ENCODE measurements at places on chromosomes 1 and 21.

DNA sequence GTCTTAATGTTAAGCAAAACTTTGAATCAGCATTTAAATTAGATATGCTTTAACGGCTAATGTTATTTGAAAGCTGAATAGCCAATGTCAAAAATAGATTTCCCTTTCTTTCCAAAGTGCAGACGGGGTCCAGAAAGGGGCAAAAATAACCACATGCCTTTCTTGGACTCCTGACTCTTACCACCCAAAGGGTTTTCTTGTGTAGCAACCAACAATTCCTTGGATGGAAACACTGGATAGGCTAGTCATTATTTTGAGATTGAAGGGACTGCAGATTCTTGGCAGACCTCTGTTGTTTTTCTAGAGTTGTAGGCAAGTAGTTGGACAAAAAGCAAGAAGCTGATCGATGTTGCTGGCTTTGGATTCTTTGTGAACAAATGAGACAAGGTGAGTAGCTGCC lies 107.0 kb downstream of the MRPS6 start:
- no peak for DNase-seq

- no peak for DNase-seq
Measured at GRCh38 chr1:184388971-184389370, 2.1 kb downstream of the C1orf21 start.

GRCh38 chr1:24972221-24972914 lies 42.3 kb upstream of the RUNX3 start:
- no peak for DNase-seq

DNA sequence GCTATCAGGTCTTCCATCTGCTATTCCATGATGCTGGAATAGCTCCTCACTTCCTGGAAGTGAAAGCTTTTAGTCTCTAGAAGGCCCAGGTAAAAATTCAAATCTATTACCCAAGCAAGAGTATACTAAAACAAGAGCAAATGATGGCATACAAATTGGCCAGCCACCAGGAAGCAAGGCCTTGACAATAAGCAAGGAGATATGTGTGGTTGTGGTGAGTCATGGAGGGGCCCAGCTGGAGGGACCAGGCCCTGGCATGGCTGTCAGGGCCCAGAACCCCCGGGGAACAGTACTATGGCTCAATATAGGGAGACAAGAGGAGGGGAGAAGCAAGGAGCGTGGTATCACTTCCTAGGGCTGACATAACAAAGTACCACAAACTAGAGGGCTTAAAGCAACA lies 358.7 kb downstream of the RRAGC start:
- DNase-seq = no peak

- no peak for DNase-seq
Measured at GRCh38 chr1:2805801-2806430, 4.4 kb upstream of the TTC34 start.

- DNase-seq = no peak
Measured at GRCh38 chr1:55816456-55817426, 601.6 kb upstream of the USP24 start.

DNA sequence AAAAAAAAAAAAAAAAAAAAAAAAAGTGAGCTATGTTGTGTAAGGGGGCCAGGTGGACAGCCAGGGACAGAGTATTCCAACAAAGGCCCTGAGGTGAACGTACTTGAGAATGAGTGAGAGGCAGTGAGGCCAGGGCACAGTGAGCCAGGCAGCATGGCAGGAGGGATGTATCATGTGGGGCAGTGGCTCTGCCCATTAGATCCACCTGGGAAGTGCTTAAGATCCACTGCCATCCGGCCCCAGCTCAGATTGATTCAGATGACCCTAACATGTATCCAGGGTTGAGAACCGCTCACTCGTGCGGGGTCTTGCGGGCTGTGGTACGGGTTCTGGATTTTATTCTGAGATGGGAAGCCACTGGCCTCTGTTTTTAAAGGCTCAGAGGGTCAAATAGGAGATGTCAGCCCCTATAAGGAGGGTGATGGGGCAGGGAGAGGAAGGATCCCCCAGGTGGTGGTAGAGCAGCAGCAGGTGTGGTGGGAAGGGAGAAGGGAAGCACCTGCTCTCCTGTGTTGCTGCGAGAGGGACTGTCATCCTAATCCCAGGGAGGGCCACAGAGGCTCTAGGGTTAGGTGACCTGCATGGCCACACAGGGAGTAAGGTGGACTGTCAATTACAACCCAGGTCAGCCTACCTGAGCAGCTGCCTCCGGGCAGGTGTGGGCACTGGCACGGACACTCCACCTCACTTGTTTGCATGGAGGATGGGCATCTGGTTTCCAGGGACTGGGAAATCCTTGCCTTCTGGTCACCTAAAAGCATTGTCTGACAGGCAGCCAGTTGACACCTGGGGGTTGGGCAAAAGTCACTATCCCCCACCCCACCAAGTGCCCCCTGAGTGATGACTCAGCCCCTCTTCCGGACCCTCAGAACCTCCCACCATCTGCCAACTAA lies 31.6 kb downstream of the CDK18 start:
- no peak for DNase-seq

DNA sequence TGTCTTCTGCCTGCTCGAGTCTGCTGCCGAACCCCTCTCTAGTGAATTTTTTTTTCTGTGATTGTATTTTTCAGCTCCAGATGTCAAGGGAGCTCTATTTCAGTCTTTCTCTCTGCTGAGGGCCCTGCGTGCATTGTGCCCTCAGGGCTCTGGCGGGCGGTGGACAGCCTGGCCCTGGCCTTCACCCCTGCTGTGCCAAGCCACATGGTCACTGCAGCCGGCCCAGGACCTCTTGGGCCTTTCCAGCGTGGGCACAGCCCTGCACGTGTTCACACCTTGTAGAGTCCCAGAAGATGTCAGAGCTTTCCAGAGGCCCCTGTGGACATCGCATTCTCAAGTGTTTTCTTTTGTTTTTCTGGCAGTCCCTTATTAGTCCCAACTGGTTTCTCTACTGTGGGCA lies 55.7 kb downstream of the PCNT start:
- no peak for DNase-seq

GRCh38 chr1:111834956-111835355 lies 79.3 kb downstream of the DDX20 start:
- DNase-seq = no peak

DNA sequence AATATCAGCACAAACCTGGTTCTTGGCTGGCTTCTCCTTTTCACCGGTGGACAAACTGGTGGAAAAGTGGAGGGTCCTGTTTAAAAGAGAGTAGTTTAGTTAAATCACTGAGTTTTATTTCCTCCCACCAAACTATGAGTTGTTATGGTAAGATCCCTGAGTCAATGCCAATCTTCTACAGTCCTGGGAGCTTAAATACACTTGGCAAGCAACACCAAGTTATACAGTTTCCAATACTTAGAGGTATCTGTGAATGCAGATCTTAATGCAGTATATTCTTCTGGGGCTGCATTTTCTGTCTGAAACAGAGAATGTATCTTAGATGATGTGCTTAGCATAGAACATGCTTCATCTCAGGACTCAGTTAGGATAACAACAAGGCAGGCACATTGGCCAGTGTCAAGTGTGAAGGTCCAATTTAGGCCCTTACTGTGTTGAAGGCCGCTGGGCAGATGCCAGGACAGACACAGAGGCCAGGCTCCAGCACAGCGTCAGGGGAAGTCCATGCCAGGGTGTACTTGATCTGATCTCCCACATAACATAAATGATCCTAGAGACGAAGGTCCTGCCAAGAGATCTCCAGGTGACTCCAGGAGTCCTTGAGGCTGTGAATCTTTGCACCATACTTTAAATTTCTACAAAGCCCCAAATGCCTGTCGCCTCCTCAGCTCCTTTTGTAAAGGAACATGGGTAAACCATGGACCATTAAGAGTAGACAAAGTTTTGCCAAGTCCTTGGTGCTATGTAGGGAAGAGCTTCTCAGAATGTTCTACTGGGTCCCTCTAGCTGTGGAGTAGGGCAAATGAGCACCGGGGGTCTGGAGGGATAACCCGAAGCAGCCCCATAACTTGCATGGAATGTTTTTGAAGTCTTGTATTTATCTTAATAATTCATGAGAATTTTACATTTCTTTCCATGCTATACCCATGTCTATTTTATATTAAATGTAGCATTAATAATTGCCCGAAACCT lies 76.8 kb downstream of the KCNJ15 start:
- no peak for DNase-seq

DNA sequence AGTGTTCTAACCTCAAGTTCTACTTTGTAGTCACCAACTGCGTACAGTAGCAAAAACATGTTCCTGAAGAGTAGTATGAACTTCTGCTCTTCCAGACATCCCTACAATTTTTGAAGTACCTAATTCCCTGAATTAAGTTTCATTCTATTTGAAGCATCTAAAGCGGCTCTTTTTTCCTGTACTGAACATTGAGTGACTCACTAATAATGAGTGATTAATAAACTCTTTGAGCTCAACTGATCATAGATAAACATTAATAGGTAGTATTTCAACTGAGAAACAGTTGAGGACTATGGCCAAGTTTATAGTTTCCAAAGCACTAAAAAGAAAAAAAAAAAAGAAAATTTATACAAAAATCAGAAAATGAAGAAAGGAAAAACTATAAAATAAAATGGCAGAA lies 683.1 kb downstream of the LTN1 start:
- DNase-seq = no peak

DNA sequence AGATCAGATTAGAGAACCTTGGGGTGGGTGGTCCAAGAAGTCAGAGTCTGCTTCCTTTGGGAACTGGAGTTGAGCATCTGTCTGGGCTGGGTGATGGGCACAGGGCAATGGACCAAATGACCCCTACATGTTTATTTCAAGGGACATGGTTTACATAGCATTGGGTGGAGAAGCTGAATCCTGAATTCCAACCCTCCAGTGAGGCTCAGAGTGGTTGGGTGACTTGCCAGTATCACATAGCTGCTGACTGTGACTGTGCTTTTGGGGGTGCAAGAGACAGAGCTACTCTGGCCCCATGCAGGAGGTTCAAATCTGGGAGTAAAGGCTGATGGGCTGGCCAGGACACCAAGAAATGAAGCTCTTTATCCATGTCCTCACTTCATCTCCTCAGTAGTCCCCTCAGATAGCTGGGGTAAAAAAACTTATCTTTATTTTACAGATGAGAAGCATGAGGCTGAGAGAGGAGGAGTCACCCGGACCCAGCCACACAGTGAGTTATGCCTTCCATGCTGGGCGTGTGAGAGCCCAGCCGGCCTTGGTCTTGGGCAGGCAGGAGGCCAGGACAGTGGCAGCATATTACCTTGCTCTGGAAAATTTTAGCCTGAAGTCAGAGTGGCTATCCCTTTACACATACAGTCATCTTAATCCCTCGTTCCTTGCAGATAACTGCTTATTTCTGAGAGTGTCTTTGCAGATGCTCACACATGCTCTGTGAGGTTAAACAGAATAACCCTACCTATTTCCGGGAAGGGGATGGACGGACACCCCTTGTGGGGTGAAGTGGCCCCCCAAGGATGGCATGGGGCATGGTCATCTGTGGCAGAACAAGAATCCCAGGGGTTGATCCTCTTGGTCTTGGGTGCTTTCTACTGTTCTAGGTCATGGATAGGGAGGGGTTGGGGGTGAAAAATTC lies 2.8 kb upstream of the SERINC2 start:
- no peak for DNase-seq

- DNase-seq = no peak
Measured at GRCh38 chr1:56709269-56709880, 64.3 kb downstream of the PRKAA2 start.

DNA sequence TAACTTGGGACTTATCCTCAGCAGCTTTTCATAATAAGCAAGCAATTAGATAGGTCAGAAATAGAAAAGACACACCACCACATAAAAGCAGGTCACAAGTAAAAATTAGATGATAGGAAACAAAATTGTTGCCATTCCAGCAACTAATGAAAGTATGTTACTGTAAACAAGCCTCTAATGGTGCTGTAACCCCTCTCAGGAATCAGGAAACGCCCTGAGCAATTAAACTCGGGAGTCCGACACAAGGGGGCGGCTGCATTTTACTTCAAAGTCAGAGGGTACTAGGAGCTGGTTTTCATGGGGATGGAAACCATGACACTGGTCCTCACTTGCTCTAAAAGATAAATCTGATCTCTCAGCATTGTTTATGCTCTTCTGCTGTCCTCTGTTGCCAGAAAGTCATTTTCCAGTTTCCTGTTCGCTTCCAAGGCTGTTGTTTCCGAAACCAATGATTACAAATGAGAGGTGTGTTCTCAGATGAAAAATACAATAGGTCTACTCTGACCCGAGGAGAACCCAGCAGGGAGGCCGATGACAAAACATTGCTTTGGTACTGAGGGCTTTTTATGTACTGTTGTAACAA lies 93.4 kb downstream of the TGFBR3 start:
- no peak for DNase-seq

DNA sequence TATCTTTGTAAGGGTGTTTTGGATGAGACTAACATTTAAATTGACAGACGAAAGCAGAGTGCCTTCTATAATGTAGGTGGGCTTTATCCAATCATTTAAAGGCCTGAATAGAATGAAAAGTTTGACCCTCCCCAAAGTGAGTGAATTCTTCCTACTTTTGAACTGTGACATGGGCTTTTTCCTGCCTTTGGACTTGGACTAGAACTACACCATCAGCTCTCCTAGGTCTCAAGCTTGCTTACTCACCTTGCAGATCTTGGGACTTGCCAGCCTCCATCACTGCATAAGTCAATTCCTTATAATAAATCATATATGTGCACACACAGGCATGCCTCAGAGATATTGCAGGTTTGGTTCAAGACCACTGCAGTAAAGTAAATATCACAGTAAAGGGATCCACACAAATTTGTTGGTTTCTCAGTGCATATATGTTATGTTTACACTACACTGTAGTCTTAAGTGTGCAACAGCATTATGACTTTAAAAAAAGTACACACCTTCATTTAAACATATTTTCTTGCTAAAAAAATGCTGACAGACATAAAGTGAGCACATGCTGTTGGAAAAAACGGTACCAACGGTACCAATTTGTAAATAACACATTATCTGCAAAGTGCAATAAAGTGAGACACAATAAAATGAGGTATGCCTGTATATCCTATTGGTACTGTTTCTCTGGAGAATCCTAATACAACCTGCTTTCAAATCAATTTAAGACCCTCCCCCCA lies 51.6 kb upstream of the ATF3 start:
- no peak for DNase-seq

GRCh38 chr1:9780554-9781110 lies 43.1 kb downstream of the CLSTN1 start:
- no peak for DNase-seq

DNA sequence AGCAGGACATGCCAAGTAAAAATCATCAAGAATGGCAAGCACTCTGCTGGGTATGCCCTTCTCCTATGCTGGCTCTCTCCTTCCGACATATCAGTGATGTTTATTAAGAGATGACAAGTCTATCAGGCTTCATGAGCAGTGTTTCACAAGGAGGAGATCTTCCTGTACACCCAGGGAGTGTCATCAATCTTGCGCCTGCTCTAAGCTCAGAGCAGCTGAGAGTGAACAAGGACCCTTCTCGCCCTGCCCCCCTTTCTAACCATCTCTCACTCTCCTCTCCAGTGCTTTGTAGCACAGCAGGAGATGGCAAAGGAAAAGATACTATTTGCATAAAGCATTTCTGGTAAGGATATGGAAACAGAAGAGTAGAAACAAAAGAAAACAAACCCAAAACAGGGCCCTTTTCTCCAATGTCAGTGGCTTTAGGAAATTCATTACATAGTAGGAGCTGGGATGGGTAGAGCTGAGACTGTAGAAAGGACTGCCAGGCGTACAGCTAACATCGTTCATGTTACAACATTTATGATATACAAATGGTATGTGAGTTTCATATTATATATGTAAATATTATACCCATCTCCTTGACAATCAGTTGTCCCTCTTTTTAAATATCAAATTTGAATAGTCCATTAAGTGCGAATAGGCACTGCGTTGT lies 201.7 kb downstream of the NUF2 start:
- DNase-seq = no peak

GRCh38 chr1:39047374-39048229 lies 21.5 kb downstream of the NDUFS5 start:
- no peak for DNase-seq

GRCh38 chr1:167548059-167548932 lies 5.3 kb downstream of the CREG1 start:
- DNase-seq = no peak

- no peak for DNase-seq
Measured at GRCh38 chr1:71586030-71586429, 505.2 kb upstream of the ZRANB2 start.

Data from GM18507 (cell line).